ENCODE measurements at places on chromosomes 3 and 15.

DNA sequence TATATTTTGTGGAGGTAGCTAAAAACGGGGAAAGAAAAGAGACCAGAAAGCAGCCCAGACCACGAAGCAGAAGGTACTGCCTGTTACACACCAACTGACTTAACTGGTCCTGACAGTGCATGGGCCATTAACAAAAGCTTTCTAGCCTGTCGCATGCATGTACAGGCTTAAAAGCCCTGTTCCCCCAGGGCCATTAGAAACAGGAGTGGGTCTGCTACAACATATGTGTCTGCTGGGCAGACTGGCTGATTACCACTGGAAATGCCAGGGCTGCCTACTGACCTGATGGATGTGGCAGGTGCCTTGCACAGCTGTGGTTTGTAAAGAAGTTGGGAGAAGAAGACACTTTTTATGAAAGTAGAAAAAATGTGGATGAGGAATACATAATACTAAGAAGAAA, 137.4 kb downstream of the GAP43 start:
- no peak for DNase-seq

- DNase-seq: no peak
These were observed 70.5 kb upstream of the ALDH1A3 start for GRCh38 chr15:100809151-100809550.

DNA sequence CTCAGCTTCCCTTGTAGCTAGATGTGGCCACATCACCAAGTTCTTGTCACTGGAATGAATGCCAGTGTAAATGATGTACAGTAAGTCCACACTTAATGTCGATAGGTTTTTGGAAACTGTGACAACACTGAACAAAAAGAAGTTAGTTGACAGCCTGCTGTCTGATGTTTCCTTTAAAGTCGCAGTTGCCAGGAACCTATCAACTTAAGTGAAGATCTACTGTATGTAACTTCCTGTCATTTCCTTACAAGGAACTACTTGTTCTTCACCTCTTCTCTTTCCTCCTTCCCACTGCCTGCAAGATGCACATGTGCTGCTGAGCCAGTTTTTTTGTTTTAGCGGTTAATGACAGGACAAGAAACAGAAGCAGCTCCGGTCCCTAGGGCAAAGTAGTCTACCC, 44.6 kb downstream of the HDGFL3 start:
- no peak for DNase-seq

DNA sequence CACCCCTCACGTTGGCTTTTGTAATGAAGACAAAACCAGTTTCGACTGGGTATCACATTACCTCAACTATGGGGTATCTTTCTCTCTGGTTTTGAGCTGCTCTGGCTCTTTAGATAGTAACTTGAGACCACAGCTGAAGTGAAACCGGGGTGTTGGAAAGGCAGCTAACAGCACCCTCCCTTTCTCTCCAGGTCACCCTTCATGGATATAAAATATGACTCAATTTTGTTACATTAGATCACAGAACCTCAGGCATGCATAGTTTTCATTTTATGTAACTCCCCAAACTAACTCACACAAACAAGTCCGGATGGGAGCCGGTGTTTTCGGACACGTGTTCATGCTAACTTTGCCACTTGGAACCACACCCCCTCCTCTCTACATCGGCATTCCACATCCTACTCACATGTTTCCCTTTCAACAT, 90.7 kb downstream of the NR2F2 start:
- DNase-seq: no peak

DNA sequence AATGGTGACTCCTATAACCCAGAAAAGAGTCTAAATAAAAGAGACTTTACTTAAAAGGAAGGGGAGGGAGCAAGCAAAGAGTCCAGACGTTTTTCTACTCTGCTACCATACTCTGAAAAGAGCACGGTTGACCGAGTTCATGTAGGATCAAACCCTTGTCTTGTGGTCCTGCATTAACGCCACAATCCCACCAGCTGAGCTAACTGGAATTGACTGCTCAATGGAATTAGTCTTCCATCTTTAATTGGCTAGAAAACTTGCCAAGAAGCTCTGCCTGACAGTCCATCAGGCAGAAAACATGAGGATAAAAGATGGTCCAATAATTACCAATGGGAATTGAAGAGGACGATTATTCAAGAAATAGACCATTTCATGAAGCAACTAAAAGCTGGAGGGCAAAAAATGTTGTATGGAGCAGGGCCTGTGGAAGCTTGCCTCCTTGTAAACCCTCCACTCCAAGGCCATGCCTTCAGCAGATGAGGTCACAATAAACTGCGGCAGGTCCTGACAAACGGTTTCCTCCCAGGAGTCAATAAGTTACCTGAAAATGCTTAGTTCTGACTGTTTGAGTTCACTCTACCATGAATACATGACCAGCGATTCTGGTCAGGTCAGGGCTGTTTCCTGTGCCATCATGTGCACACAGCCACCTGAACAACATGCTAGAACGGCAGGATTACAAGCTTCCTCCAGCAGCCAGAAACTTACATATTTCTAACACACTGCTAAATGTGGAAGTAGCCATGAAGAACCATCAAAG, 35.6 kb upstream of the ARHGEF3 start:
- DNase-seq: peak; percentile 76

- no peak for DNase-seq
These were observed 156.1 kb upstream of the ANKRD28 start for GRCh38 chr3:15953841-15954240.

DNA sequence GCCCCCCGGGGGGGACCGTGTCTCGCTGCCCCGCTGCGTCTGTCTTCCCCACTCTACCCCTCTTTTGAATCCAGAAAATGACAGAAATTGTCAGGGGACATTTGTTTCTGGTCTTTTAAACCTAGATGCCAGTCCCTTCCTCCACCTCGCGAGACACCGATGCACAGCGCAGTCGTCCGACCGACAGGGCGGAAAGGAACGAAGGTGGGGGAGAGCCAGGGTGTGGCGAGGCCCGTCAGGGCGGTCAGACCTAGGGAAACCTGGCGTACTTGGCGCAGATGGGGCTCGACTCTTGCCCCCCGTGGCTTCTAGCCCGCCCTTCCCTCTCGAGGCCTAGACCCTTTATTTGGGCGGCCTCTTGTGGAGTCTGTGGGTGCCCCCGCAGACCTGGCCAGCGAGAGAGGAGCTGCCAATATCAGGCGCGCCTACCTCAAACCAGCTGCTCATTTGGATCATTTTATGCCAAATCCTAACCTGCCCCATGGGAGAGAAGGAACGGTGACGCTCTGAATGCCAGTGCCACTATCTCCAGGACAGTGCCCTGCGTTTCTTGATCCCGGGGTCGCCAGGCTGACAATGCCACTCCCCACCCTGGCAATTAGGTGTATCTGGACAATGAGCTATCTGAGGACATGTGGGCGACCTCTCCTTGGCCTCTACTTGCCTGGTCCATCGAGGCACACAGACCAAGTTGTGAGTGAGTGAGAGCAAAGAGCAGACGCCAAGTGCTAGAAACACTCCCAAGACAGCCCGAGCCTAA, 500 bp upstream of the RAB6B start:
- no peak for DNase-seq

DNA sequence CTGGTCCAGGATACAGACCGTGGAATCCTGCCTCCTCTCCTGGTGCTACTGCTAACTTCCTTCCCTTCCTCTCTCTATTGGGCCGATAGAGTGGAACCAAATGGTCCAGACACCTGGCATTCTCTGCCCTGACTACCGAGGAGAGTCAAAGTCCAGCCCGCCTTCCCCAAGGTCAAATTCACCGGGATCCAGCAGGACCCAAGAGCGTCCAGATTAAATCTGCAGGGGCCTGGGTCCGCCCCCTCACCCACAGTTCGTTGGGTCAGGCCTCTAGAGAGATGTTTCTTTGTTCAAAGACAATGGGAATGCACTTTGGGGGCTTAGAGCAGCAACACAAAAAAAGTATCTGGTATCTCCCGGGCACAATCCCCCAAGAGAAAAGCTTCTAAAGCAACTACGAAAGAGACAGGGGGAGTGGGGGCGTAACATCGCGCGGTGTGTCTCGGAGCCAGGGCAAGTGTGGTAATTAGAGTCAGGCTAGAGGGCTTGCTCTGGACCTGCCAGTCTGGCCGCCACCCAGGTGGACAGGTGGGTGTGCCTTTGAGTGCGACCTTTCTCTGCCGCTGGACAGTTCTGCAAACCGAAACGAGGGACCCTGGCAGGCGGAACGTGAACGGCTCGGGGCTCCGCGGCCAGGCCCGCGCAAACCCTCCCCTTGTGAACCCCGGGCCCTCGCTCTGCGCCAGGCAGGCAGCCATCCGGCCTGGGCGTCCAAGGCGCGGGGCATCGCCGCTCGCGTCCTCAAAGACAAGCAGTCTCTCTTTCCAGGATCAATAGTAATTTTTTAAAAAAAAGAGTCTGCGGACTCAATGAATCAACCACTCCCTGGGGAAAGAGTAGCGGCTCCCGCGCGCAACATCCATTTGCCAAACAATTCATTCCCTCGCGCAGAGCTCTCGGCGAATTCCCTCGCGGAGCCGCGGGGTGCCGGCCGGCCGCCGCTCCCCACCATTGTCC, 806 bp downstream of the KLHL25 start:
- DNase-seq: no peak
